Activated CD4-positive, alpha-beta T cell treated with anti-CD3 and anti-CD28 coated beads, Interleukin-2, amount 50 U/mL, for 24 hours (primary cell): ENCODE measurements at places on chromosomes 1 and 21.

DNA sequence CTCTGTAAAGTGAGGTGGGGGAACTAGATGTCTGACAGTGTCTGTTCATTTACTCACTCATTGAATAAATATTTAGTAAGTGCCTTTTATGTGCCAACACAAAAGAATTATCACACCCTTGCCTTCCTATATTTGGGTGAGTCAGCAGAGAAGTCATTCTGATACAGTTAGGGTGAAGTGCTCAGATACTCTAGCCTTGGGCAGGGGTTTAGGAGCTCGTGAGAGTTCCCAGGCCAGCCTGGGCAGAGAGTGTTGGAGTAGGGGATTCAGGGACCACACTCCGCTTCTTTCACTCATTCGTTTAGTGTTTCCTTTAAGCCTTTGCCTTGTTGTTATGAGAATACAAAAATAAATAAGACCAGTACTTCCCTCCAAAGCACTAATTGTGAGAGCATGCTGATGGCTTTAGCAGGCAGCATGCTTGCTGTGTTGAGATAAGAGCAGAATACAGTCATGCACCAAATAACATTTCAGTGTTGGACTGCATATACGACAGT, 83.9 kb downstream of the DYRK1A start:
- no peak for DNase-seq

GRCh38 chr21:32538147-32538792, 47.1 kb downstream of the TCP10L start:
- no peak for DNase-seq

DNA sequence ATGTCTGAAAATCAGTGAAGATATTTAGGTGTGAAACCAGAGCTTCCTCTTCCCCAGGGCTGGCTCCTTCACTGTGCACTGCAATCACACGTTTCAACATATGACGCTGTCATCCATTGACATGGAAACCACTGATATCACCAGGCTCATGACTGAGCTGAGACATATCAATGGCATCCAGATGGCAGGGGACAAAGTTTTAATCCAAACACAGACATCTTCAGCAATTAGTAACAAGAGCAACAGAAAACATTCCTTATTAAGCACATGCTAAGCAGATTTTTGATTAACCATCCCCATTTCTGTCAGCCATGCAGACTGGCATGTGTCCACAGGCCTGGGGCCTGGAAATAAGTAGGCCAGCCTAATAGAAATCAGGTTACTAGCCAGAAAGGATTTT, 108.0 kb upstream of the ADAR start:
- DNase-seq: no peak

DNA sequence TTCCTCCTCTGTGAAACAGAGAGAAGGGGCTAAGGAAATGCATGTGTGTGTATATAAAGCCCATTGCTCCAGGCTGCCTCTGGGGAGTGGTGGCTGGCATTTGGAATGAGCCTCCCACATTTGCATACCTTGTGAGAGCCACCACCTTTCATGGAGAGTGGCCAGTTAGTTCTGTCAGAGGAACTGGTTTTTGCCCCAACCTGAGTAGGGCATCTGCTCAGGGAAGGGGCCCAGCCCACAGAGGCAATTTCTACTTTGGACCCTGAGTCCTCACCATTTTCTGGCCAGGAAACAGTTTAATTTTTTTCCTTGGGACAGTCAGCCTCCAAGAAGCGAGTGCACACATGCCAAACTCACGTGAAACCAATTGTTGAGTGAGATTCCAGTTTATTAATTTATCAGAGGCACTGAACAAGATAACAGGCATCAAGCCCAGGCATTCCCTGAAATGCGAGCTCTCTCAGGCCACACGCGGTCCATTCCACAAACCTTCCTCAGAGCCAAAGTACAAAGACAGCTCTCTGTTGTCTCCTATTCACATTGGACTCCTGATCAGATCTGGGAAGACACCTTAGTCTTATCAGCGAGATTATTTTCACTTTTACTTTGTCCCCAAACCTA, 1.0 kb upstream of the SLC6A9 start:
- DNase-seq: no peak

GRCh38 chr1:61056573-61057439, 25.6 kb upstream of the NFIA start:
- DNase-seq: no peak

DNA sequence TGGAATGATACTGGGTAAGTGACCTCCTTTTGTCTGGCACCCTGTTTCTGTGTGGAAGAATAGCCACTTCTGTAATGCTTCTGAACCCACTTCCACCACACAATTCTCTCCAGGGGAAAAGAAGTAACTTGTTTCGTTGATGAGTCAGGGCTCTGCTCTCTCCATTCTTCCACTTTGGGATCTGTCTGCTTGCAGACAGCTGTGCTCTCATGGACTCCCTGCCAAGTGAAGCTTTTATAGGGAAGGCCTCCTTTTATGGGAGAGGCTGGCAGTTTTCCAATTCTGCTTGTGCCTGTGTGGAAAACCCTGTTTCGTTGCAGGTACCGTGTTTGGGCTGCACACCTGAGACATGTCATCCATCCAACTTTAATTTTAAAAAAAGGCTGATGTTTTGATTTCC, 130.7 kb downstream of the GIPC2 start:
- no peak for DNase-seq
